ENCODE measurements at places on chromosomes 3 and 15. TPM values are rescaled to one million over a fixed set of nuclear protein-coding genes. Genes with fewer than 3 reads are reported as not detected.
A peak's percentile ranks its signal among the peaks of the same experiment; 100 is the strongest.

DNA sequence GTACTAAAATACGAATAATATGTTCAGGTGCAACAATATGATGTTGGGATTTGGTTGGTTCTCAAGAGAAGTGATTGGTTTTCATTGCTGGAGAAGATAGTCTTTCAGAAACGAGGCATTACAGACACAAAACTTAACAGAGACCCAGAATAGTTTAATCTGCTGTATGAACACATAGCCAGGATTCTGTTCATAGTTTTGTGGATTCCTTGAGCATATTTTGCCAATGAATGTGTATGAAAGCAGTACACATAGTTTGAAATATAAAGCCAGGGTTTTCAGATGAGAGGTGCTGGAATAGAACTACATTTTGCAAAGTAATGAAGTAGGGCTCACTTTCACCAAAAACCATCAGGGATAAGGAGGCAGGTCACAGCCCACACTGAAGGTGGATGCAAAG lies 5.7 kb upstream of the MCTP2 start:
- DNase-seq: no peak

DNA sequence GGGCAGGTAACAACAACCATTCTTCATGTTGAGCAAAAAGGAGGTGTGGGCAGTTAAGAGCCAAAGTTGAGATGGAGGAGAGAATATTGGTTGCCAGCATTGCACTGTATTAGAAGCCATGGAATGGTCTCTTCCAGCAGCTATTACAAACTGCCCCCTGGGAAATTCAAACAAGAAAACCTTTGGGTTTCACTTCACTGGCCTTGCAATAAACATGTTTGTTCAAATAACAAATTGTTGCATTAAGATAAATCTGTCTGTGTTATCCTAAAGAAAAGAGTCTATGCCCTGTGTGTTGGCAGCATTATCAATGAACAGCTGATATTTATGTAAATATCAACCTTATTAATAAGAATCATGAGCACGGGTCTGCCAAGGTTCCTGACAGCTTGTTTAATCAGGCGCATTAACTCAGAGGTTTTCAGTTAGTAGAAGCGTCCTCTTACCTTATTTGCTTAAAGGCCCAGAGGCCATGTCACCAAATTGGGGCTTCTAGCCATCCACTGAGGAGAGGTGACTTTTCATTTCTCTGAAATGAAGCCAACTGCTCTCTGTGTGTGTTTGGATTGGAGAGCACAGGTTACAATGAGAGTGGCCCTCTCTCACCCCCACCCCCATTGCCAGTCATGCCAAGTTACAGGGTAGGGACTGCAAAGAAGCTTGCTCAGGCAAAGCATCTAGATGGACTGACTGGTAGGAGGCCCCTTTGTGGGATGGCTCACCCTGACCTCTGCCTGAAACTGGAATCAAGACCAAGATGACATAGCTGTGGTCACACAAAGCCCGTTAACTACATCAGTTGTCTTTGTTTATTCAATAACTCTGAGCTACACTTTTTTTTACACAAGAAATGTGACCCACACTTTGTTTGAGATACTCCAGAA lies 10.5 kb downstream of the FILIP1L start:
- no peak for DNase-seq

- DNase-seq: no peak
Observed at GRCh38 chr3:106401666-106402490, 533.1 kb upstream of the CBLB start.

GRCh38 chr3:117892431-117892841 lies 1142.2 kb downstream of the IGSF11 start:
- no peak for DNase-seq

DNA sequence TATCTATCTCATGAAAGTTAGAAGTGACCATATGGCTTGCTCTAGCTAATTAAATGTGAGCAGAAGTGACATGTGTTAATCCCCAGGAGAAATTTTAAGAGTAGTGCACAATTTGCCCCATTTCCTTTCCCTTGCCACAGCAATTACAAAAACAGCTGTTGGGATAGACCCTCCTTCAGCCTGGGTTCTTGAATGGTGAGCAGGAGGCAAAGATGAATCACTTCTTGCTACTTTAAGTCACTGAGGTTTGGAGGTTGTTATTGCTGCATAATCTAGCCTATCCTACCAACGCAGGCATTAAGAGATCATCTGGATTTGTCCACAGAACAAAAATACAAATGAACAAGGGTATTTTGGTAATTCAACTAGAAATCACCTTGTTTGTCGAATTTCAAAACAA lies 51.7 kb upstream of the CAPN7 start:
- no peak for DNase-seq

Gene FGD5
- total RNA-seq: 0.17 TPM

DNA sequence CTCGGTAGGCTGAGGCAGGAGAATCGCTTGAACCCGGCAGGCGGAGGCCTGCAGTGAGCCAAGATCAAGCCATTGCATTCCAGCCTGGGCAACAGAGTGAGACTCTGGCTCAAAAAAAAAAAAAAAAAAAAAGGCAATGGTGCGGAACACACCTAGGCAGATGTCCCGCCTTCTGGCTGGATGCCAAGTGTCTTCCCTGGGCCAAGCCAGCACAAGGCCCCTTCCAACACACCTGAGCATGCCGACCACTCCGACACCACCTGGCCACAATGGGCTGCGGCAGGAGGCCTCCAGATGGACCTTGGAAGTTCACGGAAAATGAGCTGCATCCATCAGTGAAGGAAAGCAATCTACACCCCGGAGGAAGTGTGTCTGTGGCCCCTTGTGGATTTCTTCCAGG lies 19.0 kb downstream of the NUP210 start:
- no peak for DNase-seq

DNA sequence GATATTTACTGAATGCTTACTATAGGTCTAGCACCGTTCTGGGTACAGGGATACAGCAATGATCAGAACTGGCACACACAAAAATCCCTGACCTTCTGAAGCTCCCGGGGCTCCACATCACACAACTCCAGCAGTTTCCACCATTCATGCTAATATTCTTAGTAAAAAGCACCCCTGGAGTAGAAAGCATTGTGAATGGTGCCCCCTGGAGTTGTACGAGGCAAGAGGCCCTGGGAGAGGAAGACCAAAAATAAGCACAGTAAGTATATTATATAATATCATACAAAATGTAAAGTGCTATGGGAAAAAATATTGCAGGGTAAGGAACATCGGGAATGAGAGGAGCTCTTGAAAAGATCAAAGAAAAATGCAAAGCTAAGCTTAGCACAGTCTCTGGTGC lies 790 bp upstream of the SRGAP3 start:
- DNase-seq: no peak

DNA sequence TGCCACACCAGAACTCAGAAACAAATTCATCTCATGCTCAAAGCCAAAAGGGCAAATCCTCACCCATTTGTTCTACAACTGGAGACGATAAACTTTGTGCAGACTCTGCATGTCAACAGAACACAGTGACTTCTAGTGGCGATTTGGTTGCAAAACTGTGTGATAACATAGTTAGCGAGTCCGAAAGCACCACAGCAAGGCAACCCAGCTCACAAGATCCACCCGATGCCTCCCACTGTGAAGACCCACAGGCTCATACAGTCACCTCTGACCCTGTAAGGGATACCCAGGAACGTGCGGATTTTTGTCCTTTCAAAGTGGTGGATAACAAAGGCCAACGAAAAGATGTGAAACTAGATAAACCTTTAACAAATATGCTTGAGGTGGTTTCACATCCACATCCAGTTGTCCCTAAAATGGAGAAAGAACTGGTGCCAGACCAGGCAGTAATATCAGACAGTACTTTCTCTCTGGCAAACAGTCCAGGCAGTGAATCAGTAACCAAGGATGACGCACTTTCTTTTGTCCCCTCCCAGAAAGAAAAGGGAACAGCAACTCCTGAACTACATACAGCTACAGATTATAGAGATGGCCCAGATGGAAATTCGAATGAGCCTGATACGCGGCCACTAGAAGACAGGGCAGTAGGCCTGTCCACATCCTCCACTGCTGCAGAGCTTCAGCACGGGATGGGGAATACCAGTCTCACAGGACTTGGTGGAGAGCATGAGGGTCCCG lies 199.7 kb downstream of the AKAP13 start:
- DNase-seq: no peak

GRCh38 chr3:62874711-62875557 lies at the start of gene CADPS:
TSS of gene CADPS (minus strand) at chr3:62875416. CDS start at chr3:62875029, 387 bp downstream.
- DNase-seq: no peak

DNA sequence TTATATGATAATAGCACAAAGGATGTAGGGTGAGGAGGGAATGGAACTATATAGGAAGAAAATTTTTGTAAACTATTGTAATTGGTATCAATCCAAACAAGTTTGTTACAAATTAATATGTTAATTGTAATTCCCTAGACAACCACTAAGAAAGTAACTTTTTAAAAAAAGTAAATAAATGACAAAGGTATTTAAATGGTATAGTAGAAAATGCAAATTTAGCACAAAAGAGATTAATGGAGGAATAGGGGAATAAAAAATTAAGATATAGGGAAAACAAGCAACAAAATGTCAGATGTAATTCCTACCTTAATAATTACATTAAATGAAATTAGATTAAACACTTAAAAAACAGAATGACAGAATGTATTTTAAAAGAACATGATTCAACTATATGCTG lies 60.3 kb downstream of the TIMP4 start:
- no peak for DNase-seq

DNA sequence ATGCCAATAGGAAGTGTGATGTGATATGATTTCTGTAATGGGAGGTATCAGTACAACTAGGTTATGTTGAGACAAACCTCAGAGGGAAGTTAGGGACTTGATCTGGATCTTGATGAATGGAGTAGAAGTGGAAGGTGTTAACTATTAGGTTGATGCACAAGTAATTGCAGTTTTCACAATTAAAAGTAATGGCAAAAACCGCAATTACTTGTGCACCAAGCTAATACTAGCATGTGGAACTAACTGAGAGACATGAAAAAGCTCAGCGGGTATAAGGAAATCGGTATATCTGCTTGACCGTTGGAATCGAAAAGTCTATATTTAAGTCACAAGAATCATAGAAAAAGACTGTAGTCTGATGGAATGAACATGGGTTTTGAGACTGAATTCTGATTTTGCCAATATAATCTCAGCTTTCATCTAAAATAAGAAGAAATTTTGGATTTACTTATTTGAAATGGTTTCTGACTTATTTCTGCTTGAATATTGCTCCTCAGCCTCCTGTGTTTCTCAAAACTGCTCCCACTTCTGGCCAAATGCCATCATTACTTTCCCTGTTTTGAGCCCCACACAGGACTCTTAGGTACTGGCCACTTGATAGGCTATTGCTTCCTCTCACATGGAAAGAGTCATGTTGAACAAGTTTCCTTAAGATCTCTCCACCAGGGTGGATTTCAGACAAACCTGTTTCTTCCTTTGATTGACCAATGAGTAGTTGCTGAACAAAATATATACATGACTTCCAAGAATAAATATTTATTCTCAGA lies 271.5 kb upstream of the COL8A1 start:
- DNase-seq: peak; percentile 11

DNA sequence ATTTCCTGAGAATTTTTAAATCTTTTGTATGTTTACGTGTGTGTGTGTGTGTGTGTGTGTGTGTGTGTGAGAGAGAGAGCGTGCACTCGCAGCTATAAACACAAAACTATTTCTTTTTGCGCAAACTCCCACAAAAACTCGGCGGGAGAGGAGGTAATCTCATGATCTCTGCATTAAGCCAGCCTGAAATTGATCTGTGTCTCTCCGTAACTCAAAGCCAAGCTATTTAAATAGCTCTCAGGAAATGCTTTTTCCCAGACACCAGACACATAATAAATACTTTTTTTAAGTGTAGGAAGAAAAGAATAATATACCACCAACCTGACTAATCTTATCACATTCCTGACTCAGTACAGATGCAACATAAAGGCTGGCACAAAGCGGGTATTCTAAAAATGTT lies 226.8 kb downstream of the MAGI1 start:
- DNase-seq: no peak

Gene PLXNA1
- total RNA-seq: 15.9 TPM

DNA sequence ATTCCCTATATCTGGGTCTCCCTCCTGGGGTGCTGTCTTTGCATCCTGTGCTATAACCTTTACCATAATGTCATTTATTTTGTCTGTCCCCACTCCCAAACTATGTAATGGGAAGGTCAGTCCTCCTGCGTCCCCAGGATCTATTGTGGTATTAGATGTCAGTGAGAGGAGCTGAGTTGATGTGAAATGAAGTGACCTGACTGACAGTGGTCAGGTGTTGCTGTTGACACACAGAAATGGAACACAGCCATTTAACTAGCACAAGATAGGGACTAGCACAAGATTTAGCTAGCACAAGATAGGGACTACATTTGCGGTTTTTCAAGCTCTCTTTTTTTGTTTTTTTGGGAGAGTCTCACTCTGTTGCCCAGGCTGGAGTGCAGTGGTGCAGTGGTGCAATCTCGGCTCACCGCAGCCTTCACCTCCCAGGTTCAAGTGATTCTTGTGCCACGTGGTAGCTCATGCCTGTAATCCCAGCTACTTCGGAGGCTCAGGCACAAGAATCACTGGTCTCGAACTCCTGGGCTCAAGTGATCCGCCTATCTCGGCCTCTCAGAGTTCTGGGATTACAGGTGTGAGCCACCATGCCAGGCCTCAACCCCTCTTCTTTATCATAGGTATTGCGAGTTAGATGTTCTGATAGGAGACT lies 5.2 kb downstream of the NGRN start:
- DNase-seq: no peak

- no peak for DNase-seq
Observed at GRCh38 chr15:78024883-78025282, 52.6 kb downstream of the TBC1D2B start.

DNA sequence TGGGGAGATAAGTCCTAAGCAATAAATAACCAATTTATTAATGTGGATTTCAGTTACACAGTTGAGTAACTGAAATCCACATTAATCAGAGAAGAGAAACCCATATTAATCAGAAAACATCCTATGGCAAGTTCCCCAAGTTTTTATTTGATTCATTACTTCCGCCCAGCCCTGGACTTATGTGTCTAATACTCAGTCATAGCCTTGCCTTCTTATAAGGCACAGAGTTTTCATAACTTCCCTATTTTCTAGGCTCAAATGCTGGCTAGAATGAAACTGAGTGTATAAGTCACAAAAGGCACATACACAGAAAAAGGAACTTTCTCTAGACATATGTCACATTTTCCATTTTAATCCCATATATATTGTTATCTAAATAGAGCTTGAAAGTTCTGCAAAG lies 28.8 kb downstream of the CD47 start:
- DNase-seq: no peak

Gene PRICKLE2
- not detected for total RNA-seq

GRCh38 chr15:38406436-38406835 lies 47.5 kb upstream of the FAM98B start:
- no peak for DNase-seq

DNA sequence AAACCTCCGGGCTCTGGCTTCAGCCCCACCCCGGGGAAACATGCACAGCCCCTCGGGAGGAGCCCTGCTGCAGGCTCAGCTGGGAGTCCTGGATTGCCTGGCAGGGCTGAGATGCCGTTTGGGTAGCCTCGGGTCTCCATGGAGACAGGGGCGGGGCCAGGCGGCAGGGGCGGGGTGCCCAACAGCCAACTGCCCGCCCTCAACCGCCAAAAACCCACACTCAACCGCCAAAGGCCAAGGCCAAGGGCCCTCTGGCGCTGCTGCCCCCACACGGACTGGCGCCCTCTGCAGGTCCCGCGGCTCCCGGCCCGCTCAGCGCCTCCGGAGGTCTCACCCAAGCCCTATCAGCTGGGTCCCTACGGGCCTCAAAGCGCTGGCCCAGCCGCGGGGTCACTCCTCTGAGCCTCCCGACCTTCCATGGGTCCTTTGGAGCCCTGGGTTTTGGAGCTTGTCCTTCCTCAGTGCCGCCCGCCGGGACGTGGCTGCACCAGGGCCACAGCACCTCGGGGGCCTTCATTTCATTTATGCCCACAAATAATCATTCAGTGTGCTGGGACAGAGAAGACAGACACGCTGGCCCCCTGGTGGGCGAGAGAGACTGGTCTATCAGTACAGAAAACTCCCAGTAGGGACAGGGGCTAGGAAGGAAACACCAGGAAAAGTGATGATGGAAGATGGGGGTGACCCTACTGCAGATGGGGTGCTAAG lies 33.5 kb upstream of the ACAD9 start:
- peak; percentile 20 for DNase-seq

Data from NCI-H460 (cell line).